ENCODE measurements at places on chromosomes 3 and 15. TPM values are rescaled to one million over a fixed set of nuclear protein-coding genes. Genes with fewer than 3 reads are reported as not detected.

Gene ACTR8
- 25.5 TPM for total RNA-seq

GRCh38 chr3:148789146-148789545 is 38.5 kb upstream of the CPB1 start:
- H3K36me3 ChIP-seq = no peaks in the 10 kb centered on the region
- no peak overlapping the region for H3K4me3 ChIP-seq
- no peaks in the 10 kb centered on the region for H3K27me3 ChIP-seq
- no peak overlapping the region for H3K27ac ChIP-seq
- no peak for DNase-seq
- H3K4me1 ChIP-seq = peaks cover 4% of the 10 kb centered on the region

Gene EXD1
- total RNA-seq = 0.70 TPM

DNA sequence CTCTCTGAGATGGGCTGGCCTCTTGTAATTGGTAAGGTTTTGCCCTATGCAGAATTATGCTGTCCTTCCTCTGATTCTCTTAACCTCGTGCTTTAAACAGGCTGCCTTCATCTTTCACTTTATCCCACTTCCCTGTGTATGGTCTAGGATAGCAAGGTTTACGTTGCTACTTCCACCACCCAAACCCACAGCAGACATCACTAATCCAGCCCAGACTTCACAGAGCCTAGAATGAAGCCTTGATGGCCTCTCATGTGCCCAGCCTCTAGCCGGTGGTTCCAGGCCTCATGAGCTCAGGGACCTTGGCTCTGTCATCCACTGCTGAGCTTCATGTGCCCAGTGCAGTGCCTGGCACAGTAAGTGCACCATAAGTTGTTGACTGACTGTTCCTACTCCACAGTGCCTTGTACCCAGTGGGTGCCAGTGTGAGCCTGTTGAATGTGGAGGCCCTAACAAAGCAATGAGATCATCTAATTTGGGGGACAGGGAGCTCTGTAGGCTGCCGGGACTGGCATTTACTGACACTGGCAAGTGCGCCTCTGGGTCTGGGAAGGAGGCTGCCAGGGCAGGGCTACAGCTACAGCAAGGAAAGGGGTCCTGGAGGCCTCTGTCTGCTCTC is 12.5 kb downstream of the SLC6A6 start:
- no peaks in the 10 kb centered on the region for H3K27me3 ChIP-seq
- peaks cover 80% of the 10 kb centered on the region for H3K4me1 ChIP-seq
- no peak overlapping the region for H3K4me3 ChIP-seq

GRCh38 chr15:87155771-87156170 is 1076.1 kb downstream of the AGBL1 start:
- H3K27ac ChIP-seq = no peak overlapping the region
- no peaks in the 10 kb centered on the region for H3K27me3 ChIP-seq
- no peak overlapping the region for H3K4me3 ChIP-seq
- H3K36me3 ChIP-seq = no peaks in the 10 kb centered on the region

Data from PC-9 (cell line).